CD4-positive, alpha-beta T cell treated with Interferon alpha-2 for 1 hour (primary cell): ENCODE measurements at places on chromosomes 4 and X.
A peak's percentile ranks its signal among the peaks of the same experiment; 100 is the strongest.

- no peak for DNase-seq
These were observed 88.8 kb downstream of the BCOR start for GRCh38 chrX:40008791-40009461.

DNA sequence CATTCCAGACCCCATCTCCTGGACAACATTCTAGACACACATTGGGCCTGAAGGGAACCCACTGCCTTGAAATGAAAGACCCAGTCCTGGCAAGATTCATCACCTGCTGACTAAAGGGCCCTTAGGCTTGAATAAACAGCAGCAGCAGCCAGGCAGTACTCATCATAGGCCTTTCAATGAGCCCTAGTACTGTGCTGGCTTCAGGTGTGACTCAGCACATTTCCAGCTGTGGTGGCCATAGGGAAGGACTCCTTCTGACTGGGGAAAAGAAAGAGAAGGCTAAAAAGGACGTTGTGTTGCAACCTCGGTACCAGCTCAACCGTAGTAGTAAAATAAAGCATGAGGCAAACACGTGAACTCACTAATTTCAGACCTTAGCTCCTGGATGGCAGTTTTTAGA is 344.0 kb downstream of the ACTRT1 start:
- DNase-seq = no peak

DNA sequence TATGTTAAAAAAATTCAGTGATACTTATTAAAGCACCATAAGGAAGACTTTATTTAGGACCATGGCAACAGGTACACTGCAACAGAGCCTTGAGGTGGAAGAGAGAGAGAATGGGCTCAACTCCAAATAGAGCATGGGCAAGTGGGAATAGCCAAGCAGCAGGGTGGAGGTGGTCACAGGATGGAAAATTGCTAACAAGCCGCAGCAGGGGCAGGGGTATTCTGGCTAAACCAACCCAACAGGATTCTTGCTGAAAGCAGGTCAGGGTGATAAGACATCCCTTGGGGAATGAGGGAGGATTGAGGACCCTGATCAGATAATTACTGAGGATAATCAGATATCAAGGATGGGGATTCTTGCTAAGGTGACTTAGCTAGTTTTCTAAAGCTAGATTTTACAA is 177.5 kb downstream of the ZIC3 start:
- no peak for DNase-seq

DNA sequence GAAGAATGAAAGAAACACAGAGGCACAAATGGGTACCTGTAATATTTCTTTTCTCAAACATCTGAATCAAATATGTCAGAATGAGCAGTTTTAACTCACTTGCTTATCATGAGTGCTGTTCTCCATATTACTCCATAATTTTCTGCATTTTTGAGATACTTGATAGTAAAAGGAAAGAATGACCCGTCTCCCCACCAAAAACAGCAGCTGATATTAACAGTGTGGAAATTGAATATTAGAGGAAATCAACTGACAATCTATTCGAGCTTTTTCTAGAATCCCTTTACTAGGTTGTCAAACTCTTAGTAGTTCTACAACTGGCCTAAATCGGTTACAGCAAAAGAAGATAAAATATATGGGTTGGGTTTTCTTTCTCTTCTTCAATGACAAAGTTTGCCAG is 49.9 kb upstream of the HELT start:
- DNase-seq = no peak

DNA sequence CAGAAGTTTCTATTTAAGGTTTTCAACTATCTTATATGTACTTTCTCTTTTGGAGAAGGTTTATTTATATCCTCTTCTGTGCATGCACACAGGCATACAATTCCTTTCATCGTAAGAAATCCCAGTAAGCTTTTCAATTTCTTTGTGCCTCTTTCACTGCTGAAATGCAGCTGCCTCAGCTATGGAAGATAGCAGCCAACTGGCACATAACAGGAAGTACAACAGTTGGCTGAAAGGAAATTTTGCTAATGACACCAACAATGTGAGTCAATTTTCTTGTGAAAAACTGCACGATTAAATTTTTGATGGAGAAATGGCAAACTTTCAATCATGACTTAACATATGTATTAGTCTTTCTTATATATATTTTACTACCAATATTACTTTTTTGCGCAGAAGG is 74.5 kb upstream of the PAQR3 start:
- no peak for DNase-seq

DNA sequence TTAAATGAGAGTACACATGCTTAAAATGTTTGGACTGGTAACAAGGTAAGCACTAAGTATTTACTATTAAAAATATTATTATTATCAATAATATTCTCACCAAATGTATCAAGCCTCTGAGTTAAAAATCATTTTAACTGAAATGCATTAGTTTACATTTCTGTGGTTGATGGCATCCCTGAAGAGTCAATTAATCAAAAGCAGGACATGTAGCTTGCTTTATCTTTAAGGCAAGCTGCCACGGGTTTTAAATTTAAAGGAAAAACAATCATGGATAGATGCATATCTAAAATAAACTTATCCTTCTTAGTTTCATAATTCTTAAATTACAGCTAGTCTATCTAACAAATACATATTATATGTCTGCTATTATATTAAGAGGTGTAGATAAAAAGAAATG is 584.8 kb upstream of the INTU start:
- DNase-seq = no peak

GRCh38 chr4:151799417-151800012 is 38.7 kb upstream of the GATB start:
- no peak for DNase-seq

- no peak for DNase-seq
These were observed 364.9 kb downstream of the ZNF674 start for GRCh38 chrX:46180258-46180687.

GRCh38 chr4:142158980-142159379 is 522.6 kb downstream of the IL15 start:
- DNase-seq = no peak

DNA sequence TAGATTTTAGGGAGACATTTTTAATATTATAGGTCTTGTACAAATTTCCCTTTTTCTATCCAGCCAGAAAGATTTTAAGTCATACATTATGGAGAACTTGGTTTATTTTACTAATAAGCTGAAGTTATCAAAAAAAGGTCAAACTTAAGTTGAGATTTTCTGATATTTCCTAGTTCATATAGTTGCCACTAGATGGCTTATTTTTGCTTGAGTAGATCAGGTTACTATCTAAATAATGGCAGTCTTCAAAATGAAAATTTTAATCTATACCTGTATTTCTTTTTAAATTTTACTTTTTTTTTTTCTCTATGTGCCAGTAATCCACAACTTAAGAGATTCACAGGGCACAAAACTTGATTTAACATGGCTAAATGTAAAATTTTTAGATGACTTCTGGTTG is 52.3 kb downstream of the USP9X start:
- no peak for DNase-seq

GRCh38 chrX:118974908-118975671 is 672 bp downstream of the LONRF3 start:
- peak; percentile 36 for DNase-seq

DNA sequence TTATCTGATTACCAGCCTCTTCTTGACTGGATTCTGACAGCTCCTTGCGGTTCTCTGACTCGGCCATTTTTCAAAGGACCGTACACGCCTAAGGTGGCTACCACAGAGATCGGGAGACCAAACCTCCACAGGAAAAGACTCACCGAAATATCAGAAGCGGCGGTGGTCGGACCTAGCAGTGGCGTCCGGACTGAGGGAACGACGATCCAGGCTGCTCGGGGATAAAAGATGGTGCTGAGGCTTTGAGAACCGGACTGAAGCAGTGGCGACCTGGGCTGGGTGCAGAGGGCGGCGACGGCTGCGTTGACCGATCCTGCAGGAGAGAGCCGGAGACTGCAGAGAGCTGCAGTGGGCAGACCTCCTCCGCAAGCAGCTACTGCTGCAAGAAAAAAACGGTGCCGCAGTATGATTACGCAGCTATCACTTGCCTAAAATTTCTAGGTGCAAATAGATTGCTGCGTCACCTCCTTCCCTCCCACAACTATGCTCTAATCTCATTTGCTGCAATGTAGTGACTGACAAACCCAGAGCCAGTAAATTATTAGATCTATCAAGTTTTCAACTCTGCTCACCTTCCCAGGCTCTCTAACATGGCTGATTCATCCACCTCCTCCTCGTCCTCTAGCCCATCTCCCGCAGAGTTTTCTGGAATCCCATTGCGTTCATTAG is at the start of gene NAP1L2:
TSS of gene NAP1L2 (minus strand) at position 426 of the 669 bp plus-strand sequence. CDS start at position 67, 359 bp downstream.
- DNase-seq = peak; percentile 48

GRCh38 chr4:100989401-100989800 is 357.9 kb downstream of the PPP3CA start:
- no peak for DNase-seq

GRCh38 chr4:151584101-151584500 is 175.1 kb downstream of the FHIP1A start:
- DNase-seq = no peak

DNA sequence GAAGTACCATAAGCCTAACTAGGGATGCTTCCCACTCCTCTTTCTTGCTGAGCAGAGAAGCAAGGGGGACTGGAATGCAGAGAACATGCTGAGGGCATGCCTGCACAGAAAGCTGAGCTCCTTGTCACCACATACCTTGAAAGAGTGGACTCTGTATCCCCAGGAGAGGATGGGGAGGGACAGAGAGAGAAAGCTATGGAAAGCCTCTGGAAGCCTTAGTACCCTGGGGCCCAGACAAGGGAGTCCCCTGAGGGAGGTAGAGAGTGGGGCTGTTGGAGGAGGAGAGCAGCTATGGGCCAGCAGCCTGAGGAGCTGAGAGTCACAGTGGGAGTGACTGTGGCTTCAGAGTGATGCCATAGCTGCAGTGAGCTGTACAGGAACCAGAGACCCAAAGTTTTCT is 77.9 kb downstream of the RTL9 start:
- DNase-seq = no peak

GRCh38 chrX:960821-961220 is 251.6 kb downstream of the CRLF2 start:
- DNase-seq = no peak
